ENCODE measurements at places on chromosomes 2 and 18. TPM values are rescaled to one million over a fixed set of nuclear protein-coding genes. Genes with fewer than 3 reads are reported as not detected.

- DNase-seq = no peak
These were observed 24.9 kb downstream of the MERTK start for GRCh38 chr2:111923276-111923804.

DNA sequence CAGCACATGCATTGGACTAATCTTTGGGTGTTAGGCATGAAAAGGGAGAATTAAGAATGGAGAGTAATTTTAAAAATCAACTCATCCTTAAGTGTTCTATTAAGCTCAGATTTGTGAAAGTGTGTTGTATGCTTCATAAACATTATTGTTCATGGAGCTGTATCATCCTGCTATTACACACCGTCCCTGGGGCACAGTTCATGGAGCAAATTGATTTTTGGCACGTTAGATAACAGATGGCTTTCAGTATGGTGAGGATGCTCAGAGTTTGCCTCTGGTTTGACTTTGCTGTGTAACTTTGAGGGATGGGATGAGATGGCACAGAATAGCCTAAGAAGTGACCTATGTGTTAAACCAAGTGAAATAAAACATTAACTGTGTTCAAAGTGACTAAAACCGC, 97.1 kb downstream of the MGAT5 start:
- no peak for DNase-seq

DNA sequence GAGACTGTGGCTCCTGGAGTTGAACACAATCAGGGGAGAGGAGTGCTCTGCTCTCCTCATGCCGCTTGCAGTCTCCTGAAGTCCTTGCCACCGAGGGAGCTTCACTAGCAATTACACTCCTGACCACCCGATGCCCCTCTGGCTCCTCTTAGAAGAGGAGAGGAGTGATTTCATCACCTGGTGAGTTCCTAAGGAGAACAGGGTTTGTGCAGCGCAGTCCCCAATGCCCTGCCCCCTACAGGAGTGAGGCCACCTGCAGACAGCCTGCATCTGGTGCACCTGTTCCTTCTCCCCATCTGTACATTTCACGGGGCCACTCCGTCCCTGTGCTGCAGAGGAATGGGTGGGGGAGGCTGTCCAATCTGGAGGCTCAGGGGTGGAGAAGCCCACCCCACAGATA, 267.2 kb downstream of the HRH4 start:
- no peak for DNase-seq

GRCh38 chr2:202299712-202300111, 34.1 kb downstream of the NOP58 start:
- no peak for DNase-seq

DNA sequence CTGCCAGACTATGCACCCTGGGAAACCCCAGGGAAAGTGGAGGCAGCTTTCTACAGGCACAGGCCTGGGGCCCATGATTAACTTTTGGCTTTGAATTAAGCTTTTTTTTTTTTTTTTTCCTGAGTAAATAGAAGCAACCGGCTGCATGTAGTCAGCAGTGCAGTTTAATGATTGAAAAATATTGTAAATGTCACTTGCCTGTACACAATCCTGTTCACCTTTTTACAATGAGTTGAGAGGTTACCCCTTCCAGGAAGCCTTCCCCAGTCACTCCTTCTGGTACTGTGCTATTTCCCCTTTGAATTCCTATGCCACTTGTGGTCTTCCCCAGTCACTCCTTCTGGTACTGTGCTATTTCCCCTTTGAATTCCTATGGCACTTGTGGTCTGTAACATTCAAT, 475.6 kb downstream of the TDRD15 start:
- DNase-seq = no peak

DNA sequence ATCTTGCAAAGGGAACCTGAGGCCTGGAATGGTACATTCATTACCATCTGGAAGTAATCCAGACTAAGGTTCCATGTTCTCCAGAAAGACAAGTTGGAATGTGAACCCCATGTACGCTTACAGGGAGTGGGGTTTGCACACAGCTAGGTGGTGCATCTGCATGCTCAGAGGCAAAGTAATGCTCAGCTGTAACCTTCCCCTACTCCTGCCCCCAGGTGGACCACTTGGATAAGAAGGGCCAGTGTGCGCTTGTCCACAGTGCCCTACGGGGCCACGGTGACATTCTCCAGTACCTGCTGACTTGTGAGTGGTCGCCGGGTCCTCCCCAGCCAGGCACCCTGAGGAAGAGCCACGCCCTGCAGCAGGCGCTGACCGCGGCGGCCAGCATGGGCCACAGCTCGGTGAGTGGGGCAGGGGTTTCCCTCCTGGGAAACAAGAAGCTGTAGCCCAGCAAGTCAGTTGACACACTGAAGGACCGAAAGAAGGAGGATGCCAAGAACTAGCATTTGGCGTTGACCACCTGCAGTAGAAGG, 90.0 kb downstream of the WDSUB1 start:
- DNase-seq = no peak

The CHST9 gene
- total RNA-seq = 0.34 TPM

- no peak for DNase-seq
These were observed 98.6 kb downstream of the HNRNPLL start for GRCh38 chr2:38504169-38504568.

DNA sequence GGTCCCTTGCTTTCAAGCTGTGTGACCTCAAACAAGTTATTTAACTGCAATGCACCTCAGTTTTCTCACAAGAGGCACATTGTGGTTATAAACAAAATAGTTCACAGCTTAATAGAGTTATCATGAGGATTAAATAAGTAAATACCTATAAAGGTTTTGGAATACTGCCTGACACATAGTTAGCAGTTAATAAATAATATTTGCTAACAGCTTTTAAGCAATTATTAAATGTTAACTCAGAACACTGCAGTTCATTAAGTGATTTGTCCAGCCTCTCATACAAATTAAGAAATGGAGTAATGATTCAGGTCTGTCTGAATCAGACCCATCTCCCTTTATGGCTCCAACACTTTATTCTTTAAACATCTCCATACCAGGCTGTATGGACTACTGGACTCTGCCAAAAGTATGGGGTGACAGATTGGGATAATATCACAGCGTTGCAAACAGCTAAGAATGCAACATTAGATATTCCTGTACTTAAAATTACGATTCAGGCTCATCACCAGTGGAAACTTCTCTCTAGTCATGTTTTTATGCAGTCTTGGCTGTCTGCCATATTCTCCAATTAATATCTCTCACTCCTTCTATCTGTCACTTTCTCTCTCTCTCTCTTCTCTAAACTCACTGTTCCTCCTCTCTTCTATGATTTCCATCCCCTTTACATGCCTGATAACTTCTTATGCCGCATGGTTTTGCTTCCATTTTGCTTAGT, 370.6 kb upstream of the UBE2E3 start:
- DNase-seq = no peak

The ANKRD30B gene
- total RNA-seq = under 0.01 TPM

The LRRTM4 gene
- total RNA-seq = not detected

DNA sequence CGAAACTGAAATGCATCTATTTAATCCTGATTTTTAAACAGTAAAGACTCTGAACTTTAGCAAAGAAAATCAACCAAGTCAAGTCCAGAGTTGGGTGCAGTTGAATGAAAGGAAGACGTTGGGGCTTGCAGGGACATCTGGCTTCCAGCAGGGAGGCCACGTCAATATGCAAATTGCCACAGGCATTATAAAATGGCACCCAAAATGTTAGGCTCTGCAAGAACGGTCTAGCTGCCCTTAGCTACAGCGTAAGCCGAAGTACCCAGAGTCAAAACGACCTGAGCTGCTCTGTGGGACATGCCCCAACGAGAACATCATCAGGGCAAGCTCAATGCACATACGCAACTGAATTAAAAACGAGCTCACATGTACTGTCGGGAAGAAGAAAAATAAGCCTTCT, 30.7 kb downstream of the DOCK10 start:
- DNase-seq = no peak

The SS18 gene
- total RNA-seq = 97.9 TPM

DNA sequence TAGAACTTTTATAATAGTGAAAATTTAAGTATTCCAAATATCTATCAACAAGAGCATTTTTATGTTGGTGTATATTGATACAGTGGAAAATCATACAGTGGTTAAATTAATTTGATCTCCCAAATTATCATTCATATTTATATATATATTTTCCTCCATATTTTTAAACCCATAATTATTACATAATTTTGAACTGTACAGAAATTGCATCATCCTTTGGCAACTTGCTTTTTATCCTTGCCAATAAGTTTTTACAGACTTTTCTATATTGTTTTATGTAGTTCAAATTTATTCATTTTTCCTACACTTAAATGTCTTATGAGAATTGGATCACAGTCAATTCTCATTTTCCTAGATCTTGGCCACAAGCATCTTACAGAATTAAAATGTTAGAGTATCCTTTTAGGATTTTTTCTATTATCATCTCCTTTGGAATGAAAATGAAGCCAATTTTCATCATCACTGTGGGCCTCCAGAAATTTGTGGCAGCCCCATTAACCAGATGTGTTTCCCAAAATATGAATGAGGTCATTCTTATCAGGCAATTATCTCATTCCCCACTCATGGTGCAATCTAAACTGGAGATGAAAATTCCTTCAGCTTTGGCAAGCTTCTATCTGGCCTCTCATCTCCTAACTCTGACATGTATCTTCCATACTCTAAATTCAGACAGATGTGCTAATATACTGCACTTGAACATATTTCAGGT, 94.2 kb upstream of the DLGAP1 start:
- no peak for DNase-seq

The UGT1A5 gene
- not detected for total RNA-seq

DNA sequence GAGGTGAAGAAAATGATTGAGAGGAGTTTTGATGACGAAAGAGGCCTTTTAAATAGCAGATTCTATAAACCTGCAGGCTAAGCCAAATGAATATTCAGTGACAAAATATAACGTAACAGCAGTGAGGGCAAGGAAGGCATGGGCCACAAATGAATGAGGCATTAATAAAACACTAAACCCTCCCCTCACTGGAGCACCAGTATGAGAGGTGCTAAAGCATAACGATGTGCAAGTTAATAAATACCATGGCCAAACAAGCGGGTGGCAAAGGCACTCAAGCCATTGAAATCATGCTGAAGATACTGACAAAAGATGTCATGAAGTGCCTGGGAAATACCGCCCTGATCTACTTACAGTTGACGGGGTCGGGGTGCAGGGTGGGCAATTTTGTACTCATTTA, 30.2 kb upstream of the LONRF2 start:
- DNase-seq = no peak

- DNase-seq = no peak
These were observed at the start of gene LYPD6B for GRCh38 chr2:149038442-149039212. Gene LYPD6B (plus strand): TSS chr2:149038699. CDS start chr2:149130949, 92,250 bp downstream.

GRCh38 chr2:176158186-176158591, 1.1 kb downstream of the HOXD3 start:
- no peak for DNase-seq

The SMARCAL1 gene
- total RNA-seq = 21.5 TPM

- peak; percentile 58 for DNase-seq
These were observed 14.8 kb upstream of the SMAD2 start for GRCh38 chr18:47944972-47945852.

The NETO1 gene
- total RNA-seq = not detected

The SLC5A7 gene
- total RNA-seq = not detected

DNA sequence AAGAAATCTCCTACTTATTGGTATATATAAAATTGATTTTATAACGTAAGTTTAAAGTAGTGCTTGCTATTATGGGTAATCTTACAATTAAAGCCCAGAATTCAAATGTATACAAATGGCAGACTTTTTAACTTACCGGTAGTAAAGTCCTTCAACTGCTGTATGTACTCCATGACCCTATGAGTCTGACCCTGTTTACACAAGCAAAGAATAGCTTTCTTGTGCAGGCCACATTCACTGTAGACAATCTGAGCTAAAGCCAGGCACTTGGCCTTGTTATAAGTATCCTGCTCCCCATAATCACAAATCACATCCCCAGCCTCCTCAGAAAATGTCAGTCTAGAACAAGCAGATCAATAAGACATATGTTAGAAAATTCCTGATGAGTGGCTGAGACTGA, 51.7 kb downstream of the CLHC1 start:
- DNase-seq = no peak

The GAL3ST2 gene
- not detected for total RNA-seq

The RAX gene
- not detected for total RNA-seq

The UGT1A4 gene
- total RNA-seq = not detected

DNA sequence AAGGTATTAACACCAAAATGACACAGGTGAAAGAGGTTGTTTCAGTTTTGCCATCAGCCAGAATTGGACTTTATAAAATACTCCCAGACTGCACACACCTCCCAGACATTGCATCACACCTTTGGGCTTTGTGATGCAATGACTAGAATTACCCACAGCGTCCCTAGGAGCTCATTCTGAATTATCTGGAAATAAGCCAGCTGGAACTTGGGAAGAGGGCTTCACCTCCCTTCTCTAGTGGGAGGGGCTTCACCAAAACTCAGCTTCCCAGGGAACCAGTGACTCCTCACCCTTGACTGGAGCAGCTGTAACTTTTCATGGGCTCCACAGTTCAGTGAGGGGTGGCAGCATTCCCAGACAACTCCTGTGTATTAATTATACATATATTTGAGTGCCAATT, 83.1 kb upstream of the BZW1 start:
- no peak for DNase-seq

GRCh38 chr2:164187121-164187520, 434.2 kb downstream of the GRB14 start:
- no peak for DNase-seq

- no peak for DNase-seq
These were observed 149.4 kb downstream of the TNS1 start for GRCh38 chr2:217853301-217853881.

- DNase-seq = peak; percentile 39
These were observed 70.3 kb upstream of the CWC22 start for GRCh38 chr2:180077295-180077906.

The DYNAP gene
- total RNA-seq = not detected

DNA sequence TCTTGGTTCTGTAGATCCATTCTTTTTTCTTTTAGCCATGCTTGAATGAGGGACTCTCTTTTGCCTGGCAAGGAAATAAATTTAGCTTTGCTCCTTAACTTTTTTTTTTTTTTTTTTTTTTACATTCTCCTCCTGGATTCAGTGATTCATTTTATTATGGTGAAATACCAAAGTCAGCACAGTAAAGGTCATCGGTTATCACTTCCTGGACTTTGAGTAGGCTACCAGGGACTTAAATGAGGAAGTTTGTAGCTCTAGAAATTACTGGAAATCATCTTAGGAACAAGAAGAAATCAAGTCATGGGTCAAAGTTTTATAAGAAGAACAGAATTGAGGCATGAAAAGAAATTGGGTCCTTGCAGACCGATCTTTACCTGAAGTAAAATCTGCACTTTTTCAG, 75.0 kb downstream of the SOCS6 start:
- peak; percentile 62 for DNase-seq

The SOCS6 gene
- 42.3 TPM for total RNA-seq

The PROKR1 gene
- not detected for total RNA-seq

DNA sequence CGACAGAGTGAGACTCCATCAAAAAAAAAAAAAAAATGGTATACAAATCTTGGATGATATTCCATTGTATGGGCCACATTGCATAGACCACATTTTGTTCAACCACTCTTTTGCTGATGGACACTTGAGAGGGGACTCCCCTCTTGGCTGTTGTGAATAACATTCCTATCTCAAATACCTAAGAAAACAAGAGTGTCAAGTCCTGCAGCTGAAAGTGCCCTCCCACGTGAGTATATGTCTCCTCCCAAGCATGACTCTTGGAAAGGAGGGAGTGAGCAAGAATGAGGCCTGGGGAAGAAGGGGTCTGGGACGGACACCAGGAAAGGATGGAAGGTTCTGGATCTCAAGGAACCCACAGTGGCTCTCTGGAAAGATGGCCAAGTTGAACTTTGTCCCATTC, 36.0 kb upstream of the NPAS2 start:
- no peak for DNase-seq

The SERPINB12 gene
- not detected for total RNA-seq

GRCh38 chr2:222747526-222748160, 76.2 kb downstream of the MOGAT1 start:
- no peak for DNase-seq

The HRH4 gene
- total RNA-seq = 0.19 TPM

Measured in dermis blood vessel endothelial cell (primary cell).